ENCODE measurements at places on chromosomes 4 and X. TPM values are rescaled to one million over a fixed set of nuclear protein-coding genes. Genes with fewer than 3 reads are reported as not detected.
A peak's percentile ranks its signal among the peaks of the same experiment; 100 is the strongest.

OCIAD2 gene
- total RNA-seq = 12.6 TPM

PDE6B gene
- total RNA-seq = under 0.01 TPM

CACNA1F gene
- not detected for total RNA-seq

TIGD4 gene
- under 0.01 TPM for total RNA-seq

HAUS7 gene
- total RNA-seq = 16.8 TPM

SPARCL1 gene
- total RNA-seq = not detected

CXCL1 gene
- 17.4 TPM for total RNA-seq

EREG gene
- 5.2 TPM for total RNA-seq

DGAT2L6 gene
- not detected for total RNA-seq

IL21 gene
- total RNA-seq = not detected

UGDH gene
- 163 TPM for total RNA-seq

GRIA2 gene
- 1.9 TPM for total RNA-seq

TBC1D8B gene
- total RNA-seq = 13.8 TPM

TRIM60 gene
- 0.32 TPM for total RNA-seq

EPGN gene
- 0.32 TPM for total RNA-seq

DNA sequence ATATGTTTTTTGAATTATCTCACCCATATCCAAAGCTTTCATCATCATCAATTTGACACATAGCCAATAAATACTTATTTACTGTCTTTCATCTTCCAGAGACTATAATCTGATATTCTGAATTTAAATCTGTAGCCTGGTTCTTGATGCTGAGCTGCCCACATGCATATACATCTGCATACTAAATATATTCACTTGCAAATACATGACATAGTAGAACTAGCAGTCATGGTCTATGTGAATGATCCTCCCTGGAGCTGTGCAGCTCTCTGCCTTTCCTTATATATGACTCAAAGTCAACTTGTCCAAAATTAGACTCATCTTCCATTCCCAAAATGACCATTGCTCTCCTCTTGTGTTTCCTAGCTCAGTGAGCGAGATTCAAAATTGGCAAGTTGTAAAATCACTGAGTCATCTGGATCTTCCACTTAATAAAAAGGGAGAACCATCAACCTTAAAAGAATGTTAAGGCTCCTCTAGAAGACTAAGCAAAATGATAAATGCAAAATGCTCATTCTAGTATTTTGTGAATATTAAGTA lies 448.2 kb downstream of the PPARGC1A start:
- no peak for DNase-seq

- DNase-seq = no peak
These were observed 52.8 kb upstream of the SRPX start for GRCh38 chrX:38273453-38273852.

- peak; percentile 19 for DNase-seq
These were observed 329.7 kb upstream of the F9 start for GRCh38 chrX:139200793-139201192.

GRCh38 chr4:4590546-4590945 lies 48.7 kb upstream of the STX18 start:
- no peak for DNase-seq

DNA sequence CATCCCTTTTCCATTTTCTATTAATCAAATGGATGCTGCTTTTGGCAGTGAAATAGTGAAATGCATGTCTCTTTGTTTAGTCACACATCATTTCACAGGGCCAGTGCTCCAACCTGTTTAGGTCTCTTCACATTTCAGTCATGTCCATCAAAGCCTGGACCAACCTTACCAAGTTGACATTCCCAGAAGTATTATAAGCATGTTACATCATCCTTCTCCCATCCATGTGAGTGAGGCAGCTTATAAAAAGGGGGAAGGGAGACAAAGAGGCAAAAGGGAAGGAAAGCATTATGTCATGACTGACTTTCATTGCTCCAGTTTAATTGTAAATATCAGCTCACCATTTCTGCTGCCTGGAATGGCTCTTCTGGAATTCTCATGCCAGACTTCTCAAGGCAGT lies 94.4 kb downstream of the NWD2 start:
- no peak for DNase-seq

- peak; percentile 8 for DNase-seq
These were observed 787 bp upstream of the TMSB15A start for GRCh38 chrX:102517326-102517725.

- DNase-seq = no peak
These were observed 34.9 kb upstream of the CLDN24 start for GRCh38 chr4:183356931-183357675.

DNA sequence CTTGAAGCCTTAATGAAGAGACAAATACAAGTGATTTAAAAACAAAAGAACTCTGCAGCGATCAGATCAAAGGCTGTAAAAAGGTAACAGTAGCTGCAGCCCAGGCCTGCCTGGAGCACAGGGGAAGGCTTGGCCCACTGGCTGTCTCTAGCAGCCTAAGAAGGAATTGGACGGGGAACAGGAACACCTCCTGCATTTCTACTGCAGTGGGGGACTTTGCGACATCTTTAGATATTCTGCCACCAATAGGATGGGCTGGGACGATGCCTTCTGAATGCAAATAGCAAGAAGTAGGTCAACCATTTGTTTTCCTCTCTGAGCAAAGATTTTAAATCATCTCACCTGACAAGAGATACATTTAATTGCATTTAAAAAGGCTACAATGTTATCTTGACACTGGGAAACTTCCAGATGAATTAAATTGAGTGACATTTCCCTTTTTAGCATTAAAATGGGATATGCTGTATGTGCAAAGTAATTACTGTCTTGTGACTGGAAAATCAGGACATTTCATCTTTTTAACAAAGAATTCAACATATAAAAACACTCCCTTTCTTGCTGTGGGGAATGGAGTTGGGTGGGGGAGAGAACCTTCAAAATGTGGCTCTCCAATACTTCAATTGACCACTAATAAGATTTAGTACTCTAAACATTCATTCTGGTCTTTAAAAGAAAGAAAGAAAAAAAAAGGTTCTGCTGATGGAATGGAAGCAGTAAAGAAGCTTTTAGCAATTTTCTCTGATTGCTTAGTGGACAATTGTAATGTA lies 70.0 kb downstream of the NYX start:
- no peak for DNase-seq

- DNase-seq = no peak
These were observed 16.6 kb downstream of the PGRMC1 start for GRCh38 chrX:119252716-119253115.

- DNase-seq = no peak
These were observed 29.7 kb downstream of the TMEM164 start for GRCh38 chrX:110032534-110033147.

GRCh38 chrX:25067271-25068172 lies 51.8 kb upstream of the ARX start:
- no peak for DNase-seq

DNA sequence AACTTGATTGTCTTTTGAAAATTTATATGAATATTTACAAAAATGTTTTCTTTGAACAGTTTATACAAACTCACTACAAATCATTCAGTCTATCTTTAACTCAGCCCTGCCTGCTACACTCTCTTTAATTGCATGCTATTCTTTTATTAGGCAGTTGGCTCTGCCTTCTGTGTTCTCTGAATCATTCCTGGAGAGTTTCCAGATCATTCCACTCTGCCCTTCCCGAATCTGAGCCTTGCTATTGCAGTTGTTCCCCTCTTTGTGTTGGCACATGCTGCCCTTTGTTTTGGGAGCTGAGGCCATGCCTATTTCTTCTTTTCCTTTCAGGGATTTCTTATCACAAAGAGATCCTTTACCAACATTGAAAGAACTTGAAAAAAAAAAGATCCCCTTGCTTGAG lies 8.7 kb upstream of the TECRL start:
- DNase-seq = no peak

DNA sequence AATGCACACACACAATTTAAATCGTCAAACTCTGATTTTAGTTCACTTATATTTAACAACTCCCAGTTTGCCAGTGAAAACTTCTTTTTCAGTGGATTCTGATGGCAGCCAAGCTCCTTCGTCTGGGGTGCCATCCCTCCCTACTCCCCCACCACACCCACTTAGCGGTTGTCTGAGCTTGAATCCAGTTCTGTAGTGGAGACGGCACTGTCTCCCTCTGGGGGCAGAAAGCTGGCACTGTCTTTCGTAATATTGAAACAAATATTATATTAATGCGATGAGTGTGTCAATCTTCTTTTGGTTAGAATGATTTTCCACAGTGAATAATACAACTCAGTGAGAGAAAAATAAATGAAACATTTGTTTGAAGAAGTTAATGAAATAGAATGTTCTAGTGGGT lies 5.4 kb downstream of the MEPE start:
- no peak for DNase-seq

GRCh38 chr4:99893839-99894160 lies 427 bp downstream of the LAMTOR3 start:
- peak; percentile 19 for DNase-seq

DNA sequence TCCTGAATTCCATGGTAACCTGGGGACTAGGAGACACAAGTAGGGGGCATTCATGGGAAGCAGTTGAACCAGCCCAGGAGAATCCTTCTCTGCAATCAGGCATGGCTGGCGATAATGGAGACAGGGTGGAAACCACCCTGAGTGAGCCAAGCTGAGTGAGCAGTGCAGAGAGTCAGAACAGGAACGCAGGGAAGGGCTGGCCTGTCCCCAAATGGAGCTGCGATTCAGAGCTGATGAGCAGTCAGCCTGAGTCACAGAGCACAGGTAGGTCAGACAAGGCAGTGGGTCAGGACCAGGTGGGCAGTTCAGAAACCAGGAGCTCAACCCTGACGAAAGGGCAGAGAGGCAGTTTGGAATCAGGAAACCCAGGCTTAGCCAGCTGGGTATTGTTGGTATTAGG lies 129.0 kb downstream of the BTC start:
- DNase-seq = no peak

DNA sequence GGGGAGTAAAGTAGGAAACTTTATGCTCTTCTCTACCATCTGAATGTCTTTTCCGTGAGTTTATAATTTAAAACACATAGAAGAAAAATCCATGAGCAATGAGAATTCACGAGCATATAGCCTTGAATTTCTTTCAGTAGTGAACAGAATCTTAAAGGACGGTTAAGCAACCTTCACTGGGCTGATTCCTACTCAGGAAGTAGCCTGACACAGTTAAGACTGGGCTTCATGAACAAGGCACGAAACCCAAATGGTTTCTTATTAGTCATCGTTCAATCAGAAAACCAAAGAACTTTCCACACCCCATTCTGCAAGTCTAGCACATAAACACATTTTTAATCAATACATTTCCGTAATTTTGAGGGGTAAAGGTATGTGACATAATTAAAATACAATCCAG lies 95.8 kb downstream of the SH3KBP1 start:
- DNase-seq = peak; percentile 34

- no peak for DNase-seq
These were observed 127.1 kb upstream of the ANXA3 start for GRCh38 chr4:78424461-78424860.

DNA sequence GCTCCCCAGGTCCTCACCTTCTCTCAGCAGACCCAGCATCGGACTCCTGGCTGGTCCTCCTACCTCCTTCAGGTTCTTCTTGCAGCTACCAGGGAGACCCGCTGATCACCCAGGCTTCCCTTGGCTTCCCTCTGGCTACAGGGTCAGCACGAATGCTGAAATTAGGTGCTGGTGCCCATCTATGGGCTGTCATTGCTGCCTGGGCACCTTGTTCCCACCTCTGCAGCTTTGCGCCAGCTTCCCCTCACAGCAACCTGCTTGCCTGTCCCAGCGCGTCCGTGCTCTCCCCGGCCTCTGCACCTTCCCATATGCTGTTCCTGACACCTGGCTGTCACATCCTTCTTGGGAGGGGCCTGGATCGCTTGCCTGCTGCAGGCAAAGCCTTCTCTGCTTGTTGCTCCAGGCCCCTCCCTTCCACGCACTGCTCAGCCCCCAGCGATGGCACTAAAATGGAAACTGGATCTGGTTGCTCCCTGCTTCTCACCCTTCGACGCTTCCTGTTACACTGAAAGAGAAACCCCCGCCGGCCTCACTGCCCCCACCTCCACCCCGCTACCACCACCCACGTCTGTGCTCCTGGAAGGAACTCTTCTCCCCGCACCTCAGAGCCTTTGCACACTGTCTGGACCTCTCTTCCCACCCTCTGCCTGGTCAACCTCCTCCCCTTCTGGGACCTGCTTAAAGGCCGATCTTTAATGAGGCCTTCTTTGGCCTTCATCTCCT lies 22.2 kb downstream of the C4orf50 start:
- no peak for DNase-seq

GRCh38 chrX:63513825-63514568 lies 162.9 kb upstream of the SPIN4 start:
- peak; percentile 36 for DNase-seq

DNA sequence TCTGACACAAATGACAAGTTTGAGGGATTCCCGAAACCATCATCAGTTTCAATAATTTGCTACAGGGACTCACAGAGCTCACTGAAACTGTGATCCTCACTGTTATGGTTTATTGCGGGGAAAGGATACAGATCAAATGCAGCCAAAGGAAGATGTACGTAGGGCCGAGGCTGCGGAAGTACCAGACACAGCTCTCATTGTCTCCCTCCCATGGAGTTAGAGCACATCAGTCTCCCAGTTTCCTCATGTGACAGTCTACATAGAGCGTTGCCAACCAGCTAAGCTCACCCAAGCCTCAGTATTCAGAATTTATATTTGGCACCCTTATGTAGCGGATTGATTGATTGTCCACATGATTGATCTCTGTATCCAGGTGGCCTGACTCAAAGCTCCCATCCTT lies 137.8 kb upstream of the TENM3 start:
- no peak for DNase-seq

DNA sequence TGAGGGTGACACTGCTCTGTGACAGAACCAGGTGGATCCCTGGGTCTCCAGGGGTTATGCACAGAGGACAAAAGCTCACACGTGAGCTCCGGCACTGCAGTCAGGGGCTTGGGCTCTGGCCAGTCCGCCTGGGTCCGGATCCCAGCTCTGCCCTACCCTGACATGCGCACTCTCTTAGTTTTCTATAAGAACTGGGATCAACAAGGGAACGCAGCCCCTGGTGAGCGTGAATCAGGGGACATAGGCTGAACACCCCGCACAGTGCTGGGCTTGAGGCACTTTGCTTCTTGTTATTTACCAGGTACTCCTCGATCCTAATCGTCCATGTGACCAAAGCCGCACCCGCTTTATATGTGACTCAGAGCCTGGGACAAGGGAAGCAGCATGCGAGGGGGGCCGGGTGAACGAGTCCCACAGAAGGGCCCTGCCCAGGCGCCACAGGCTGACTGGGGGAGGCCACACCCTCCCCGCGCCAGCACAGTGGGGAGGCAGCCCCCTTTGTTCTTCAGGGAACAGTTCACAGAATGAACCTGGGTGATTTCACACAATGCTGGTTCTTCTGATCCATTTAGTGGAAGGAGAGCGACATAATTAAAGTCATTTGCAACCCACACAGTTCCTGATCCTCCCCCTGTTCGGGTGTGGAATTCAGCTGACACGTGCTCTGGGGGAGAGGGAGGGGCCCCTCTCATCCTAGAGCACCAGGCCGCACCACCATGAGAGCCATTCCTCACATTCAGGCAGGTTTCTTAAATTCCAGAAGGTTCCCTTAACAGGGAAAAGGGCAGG lies 55.5 kb downstream of the WFS1 start:
- DNase-seq = peak; percentile 27

DNA sequence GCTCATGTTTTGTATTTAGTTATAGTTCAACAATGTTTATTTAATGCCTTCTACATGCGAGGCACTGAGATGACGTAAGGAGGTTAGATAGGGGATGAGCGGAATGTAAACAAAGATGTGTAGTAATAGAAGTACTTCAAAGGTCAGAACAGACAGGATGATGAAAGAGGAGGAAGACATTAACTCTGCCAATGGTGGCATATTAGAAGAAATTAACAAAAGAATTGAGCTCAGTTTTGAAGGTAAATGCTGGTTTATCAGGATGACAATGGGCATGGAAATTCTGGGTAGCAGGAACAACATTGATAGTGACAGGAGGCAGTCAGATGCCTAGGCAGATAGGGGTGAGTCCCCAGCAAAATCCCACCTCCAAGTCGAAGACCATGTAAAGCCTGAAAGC lies 62.3 kb upstream of the PGRMC2 start:
- peak; percentile 99 for DNase-seq

Data from fibroblast of villous mesenchyme (primary cell).